Activated CD8-positive, alpha-beta T cell treated with anti-CD3 and anti-CD28 coated beads for 36 hours (primary cell): ENCODE measurements at places on chromosomes 3 and 15.

DNA sequence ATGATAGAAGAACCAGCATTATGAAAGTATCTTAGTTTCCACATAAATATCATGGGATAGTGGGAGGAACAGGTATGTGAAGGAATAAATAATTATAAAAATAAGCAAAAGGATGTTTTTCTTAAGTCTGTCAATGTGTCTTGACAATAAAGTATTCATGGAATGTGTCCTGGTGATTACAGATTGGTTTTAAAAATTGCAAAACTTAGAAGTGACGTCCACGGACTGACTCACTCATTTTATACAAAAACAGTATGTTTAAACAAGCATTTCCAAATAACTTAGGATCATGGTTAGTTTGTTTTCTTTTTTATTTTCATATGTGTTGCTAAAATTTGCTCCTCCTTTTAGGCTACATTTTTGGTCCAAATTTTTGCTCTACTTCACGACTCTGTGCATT, 687.0 kb upstream of the NECTIN3 start:
- no peak for DNase-seq

DNA sequence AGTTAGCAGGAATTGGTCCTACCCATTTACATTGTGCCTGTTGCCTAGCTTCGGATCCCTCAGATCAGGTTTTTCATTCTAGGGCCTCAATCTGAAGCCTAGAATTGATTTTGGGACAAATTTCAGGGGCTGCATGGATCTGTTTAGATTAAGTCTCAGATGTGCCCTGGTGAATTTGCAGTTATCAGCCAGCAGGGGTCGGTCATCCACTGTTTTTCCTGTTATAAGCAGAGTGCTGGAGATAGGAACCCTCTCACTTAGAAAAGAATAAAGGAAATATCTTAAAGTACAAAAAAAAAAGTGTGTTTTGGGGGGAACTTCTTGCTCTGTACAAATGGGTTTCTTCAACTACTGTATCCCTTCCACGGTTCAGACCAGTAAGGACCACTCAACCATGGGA, 212.5 kb downstream of the BCHE start:
- no peak for DNase-seq

GRCh38 chr3:195042743-195043606, 228.0 kb downstream of the XXYLT1 start:
- DNase-seq = no peak

DNA sequence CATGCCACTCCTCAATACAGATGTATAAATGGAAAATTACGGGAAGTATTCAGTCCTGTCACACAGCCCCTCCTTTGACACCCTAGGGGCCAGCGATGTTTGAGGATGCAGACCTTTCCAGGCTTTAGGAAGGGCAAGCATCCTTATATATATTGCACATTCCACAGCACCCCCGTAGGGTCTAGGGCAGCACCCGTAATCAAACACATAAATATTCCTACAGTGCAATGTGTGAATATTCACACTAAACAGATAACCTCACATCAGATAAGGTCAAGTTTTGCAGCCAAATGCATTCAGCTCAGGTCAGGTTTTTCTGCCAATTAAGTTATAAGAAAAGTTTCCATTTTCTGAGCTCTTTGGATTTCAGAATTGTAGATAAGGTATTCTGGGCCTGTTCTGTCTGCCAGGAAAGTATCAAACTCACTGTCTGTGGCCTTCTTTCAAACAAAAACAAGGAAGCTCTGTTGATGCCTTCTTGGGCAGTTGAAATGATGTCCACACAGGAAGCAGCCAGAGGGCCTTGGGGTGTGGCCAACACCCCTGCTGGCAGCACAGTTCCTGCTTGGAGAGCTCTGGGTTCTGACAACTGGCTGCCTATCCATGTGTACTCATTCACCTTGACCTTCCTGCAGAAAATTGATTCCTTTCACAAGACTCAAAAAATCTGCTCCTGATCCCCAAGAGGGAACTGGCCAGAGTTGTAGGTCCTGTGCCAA, 427.0 kb downstream of the NTRK3 start:
- no peak for DNase-seq

GRCh38 chr3:151075869-151076562, 9.4 kb upstream of the MED12L start:
- no peak for DNase-seq

- no peak for DNase-seq
Observed at GRCh38 chr15:62552444-62552843, 387.4 kb upstream of the C2CD4B start.

DNA sequence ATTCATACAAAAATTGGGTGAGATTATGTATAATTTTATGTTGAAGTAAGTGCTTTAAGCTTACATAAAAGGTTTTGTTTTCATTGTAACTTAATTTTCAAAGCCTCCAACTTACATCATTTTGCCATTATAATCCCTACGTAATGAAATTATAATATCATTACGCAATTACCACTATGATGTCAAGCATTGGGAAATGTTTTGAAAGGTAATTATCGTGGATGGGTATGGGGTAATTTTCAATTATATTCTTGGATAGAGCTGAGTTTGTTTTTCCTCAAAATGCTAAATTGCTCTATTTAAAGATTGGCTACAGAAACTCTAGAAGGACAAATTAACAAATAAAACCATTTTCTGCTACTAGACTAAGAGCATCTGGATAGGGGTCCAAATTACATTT, 80.2 kb upstream of the FAM3D start:
- no peak for DNase-seq
